SK-MEL-5 (cell line): ENCODE measurements at places on chromosomes 7 and 10. TPM values are rescaled to one million over a fixed set of nuclear protein-coding genes. Genes with fewer than 3 reads are reported as not detected.

TET1 gene
- total RNA-seq: 2.9 and 3.3 TPM in 2 replicates

AKR1C1 gene
- 0.24 and 0.27 TPM in 2 replicates for total RNA-seq

IL6 gene
- 20.5 and 27.7 TPM in 2 replicates for total RNA-seq

PTN gene
- 1.3 and 1.8 TPM in 2 replicates for total RNA-seq

COL17A1 gene
- 0.43 and 0.45 TPM in 2 replicates for total RNA-seq

PRKG1 gene
- 4.6 and 5.5 TPM in 2 replicates for total RNA-seq

SSC4D gene
- total RNA-seq: 0.59 and 0.77 TPM in 2 replicates

PRSS37 gene
- total RNA-seq: 0.13 TPM in 1 of 2 replicates, not detected in the other

FRMPD2 gene
- not detected in 2 replicates for total RNA-seq

GJD4 gene
- 0.08 TPM in 1 of 2 replicates, not detected in the other for total RNA-seq

GLI3 gene
- 1.4 and 2.7 TPM in 2 replicates for total RNA-seq

MPP7 gene
- 0.34 and 0.72 TPM in 2 replicates for total RNA-seq

ZNF488 gene
- not detected in 2 replicates for total RNA-seq

KCNK18 gene
- not detected in 2 replicates for total RNA-seq

CYP3A4 gene
- total RNA-seq: not detected in 2 replicates

LIPF gene
- total RNA-seq: not detected in 2 replicates

PDIA4 gene
- 384 and 385 TPM in 2 replicates for total RNA-seq

SYT15B gene
- total RNA-seq: not detected in 2 replicates

ZNF277 gene
- total RNA-seq: 62.7 and 67.4 TPM in 2 replicates

GTF2IRD1 gene
- 2.6 and 3.8 TPM in 2 replicates for total RNA-seq
